Activated B cell treated with CpG ODN at 0.5 μM for 24 hours (primary cell): ENCODE measurements at places on chromosomes 13 and 19. TPM values are rescaled to one million over a fixed set of nuclear protein-coding genes. Genes with fewer than 3 reads are reported as not detected.

DNA sequence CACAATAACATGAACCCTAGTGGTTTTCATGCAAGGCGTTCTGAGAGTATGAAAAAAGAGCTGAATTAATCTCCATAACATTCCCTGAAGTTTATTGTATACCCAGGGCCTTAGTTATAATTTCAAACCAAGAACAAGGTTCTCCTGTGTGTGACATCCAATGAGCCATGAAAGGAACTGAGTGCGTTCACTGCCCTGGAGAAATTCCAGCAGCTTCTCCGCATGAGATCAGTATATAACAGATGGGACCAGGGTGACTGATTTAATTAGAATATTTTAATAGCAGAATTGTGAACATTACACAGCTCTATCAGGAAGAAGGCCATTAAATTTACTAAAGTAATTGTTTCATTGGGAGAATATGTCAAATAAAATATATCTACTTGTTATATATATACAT lies 1190.5 kb upstream of the SLC10A2 start:
- no peak for DNase-seq

DNA sequence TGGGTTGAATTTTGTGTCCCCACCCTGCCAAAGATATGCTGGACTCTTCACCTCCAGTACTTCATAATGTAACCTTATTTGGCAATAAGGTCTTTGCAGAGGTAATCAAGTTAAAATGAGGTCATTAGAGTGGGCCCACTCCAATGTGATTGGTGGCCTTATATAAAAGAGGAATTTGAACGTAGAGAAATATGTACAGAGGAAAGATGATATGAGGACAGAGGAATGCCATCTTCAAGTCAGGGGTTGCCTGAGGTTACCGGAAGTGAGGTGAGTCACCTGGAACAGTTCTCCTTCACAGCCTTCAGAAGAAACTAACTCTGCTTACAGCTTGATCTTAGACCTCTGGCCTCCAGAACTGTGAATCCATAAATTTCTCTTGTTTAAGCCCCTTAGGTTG lies 69.9 kb downstream of the GPC5 start:
- no peak for DNase-seq

DNA sequence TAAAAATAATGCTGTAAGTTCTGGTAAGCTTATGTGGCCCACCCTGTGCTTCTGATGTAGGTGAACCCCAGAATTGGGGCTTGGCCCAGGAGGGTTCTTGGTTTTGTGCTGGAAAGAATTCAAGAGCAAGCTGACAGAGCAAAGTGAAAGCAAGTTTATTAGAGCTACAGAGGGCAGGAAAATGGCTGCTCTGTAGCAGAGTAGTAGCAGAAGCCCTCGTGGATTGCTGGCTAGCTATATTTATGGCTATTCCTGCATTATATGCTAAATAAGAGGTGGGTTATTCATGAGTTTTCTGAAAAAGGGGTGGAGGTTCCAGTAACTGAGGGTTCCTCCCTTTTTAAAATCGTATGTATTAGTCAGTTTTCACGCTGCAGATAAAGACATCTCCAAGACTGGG lies 20.6 kb upstream of the ZNF599 start:
- DNase-seq: no peak

- DNase-seq: no peak
Observed at GRCh38 chr19:4453232-4454179, 4.1 kb downstream of the UBXN6 start.

DNA sequence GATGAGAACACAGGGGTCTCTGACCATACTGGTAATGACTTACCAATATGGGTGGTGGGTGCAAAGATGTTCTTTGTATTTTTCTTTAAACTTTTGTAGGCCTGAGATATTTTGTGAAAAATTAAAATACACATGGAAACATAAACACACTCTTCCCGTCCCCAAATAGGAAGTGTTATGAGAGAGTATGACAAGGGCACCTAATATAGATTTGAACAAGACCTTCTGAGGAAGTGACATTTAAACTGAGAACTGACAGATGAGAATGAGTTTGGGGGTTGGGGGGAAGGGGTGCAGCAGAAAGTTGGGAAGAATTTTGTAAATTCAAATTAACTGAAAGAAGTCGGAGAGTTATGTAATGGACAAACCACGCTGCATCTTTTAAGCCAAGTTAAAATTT lies 224.2 kb downstream of the RGCC start:
- DNase-seq: no peak

DNA sequence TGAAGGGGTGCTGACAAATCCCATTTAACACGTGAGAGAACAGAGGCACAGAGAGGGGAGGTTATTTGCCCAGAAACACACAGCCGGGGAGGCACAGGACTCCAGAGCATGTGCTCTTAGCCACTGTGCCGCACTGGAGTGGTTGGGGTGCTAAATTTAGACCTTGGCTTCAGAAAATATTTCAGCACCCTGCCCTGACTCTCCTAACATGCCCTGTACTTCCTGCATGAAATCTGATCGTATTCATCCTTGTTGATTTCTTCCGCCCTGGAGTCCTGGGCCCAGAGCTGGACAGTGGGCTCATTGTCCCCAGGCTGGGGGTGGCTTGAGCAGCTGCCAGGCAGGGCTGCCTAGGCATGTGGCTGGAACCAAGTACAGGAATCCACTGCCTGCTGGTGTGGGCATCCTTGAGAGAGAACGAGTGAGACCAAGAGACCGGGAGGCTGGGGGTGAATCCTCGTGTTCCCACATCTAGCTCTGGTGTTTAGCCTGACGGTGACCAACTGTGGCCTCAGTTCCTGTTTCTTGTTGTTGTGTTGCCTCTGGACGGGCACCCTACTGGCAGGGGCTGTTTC lies 5.3 kb downstream of the SLC27A1 start:
- no peak for DNase-seq

DNA sequence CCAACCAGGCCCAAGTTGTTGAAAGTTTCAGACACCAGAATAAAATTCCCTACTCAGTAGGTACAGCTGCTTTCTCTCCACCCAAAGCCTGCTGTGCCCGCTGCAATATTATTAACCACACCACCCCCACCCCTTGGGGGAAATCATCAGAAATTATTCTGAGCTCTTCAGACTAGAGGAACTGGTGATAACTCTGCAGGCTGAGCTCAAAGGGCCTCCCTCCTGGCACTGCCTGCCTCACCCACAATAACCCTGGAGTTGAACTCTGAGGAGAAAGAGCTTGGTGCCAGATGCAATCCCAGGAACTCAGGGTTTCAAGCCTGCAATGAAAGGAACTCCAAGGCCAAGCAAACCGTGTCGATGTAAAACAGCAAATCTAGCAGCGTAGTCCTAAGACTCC lies 381.7 kb upstream of the ZNF507 start:
- no peak for DNase-seq

DNA sequence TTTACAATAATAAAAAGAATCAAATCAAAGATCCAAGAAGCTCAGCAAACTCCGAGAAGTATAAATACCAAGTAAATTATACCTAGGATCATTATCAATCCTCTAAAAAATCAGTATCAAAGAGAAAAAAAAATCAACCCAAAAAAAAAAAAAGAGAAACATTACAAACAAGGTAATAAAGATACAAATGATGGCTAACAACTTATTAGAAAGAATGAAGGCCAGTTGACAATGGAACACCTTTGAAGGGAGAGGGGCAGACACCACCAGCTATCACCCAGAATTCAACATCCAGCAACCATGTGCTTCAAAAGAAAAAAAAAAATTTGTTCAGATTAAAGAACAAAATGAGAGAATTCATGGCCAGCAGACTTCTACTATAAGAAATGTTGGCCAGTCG lies 77.2 kb downstream of the ABCC4 start:
- DNase-seq: no peak

DNA sequence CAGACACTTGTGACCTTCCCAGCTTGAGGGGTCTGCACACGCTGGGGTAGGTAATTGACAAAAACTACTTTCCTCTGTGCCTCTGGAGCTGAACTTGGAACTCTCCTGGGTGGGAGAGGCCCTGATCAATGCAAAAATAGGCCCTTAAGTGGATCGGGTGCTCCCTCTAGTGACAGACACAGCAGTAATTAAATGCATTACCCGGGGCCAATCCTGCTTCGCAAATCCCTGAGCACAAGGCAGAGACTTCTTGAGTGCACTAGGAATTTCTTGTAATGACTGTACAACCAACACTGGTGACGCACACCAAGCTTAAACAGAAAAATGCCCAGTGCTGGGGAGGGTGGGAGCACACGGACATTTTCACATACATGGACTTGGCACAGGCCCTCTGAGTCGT lies 10.6 kb upstream of the UBE2S start:
- DNase-seq: no peak

- no peak for DNase-seq
Observed at GRCh38 chr13:51960766-51961165, 50.5 kb downstream of the ATP7B start.

GRCh38 chr19:13036366-13036976 lies 41.2 kb downstream of the NFIX start:
- DNase-seq: no peak

DNA sequence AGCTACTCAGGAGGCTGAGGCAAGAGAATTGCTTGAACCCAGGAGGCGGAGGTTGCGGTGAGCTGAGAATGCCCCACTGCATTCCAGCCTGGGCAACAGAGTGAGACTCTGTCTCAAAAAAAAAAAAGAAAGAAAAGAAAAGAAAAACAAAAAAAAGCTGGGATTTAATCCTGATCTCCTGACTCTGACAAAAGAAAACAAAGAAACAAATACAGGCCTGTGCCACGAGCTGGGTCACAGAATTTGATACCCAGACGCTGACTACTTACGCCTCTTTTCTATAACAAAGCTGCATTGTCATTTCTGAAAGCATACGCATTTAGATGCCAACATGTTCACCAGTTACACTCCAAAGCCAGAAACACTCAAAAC lies 18.2 kb upstream of the GTF2F2 start:
- no peak for DNase-seq

GRCh38 chr13:47539317-47539716 lies 461.8 kb downstream of the SUCLA2 start:
- DNase-seq: no peak

DNA sequence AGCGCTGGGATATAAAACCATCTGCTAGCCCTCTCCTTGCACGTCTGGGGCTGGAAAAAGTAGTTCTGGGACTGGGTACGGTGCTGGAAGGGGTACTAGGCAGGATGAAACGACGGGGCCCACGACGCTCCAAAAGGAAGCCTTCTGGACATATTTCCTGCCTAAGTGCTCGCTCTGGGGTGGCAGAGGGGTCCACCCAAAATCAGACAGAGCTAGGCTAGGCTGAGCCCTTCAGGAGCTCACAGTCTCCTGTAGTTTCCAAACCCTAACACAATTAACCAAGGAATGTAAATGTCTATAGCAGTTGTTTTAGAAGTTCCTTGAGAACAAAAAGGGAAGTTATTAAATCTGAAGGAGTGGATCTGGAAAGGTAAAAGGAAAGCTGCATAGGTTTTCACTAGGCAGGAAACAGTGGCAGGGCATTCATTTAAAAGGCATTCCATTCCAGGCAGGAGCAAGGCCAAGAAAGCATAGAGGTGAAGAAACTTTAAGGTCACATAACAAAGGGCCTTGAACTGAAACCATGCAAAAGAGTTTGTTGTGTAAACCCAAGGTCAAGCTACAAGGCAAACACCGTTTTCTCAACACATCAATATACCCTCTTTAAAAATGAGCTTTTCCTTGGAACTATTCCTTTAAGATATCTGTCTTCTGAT lies 634 bp upstream of the DIAPH3 start:
- no peak for DNase-seq

DNA sequence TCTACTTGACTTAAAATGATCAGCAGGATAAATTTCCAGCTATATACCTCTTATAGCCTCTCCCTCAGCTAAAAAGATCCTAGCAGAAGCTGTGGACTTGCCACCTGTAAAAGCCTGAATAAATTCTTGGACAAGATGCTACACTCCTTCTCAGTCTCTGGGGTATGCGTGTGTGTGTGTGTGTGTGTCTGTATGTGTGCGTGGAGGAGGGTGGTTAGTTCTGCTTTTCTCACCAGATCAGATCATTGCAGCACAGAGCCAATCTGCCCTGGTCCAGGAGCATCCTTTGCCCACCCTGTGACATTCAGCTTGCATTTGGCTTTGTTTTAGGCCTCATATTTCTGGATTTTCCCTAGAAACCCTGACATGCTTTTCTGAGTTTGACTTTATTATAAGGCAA lies 438.3 kb downstream of the RFC3 start:
- no peak for DNase-seq

DNA sequence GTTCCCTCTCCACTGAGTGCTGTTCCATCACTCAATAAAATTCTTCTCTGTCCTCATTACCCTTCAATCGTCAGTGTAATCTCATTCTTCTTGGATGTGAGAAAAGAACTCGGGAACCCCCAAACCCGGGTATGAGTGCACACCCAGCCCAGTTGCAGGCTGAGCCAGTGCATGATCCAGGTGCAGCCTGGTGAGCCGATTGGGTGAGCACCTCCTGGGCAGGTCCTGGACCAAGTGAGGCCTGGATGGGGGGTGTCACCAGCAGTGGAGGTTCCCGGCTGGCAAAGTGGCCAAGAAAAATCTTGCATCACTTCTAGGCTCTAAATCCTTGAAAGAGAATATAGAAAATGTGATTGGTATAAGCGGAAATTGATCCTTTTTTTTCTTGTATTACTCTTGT lies 878.8 kb upstream of the KLHL1 start:
- DNase-seq: no peak

ZNF415 gene
- 2.7 and 5.8 TPM in 2 replicates for total RNA-seq

ZNF845 gene
- total RNA-seq: 11.6 and 11.9 TPM in 2 replicates

GNG7 gene
- 34.8 and 35.4 TPM in 2 replicates for total RNA-seq

PGLYRP2 gene
- total RNA-seq: not detected in 2 replicates

ZNF625 gene
- total RNA-seq: 6.5 and 8.1 TPM in 2 replicates

SOX1 gene
- total RNA-seq: not detected in 2 replicates

FGF22 gene
- total RNA-seq: 0.64 and 0.73 TPM in 2 replicates

IGFL3 gene
- total RNA-seq: not detected in 2 replicates
